Fibroblast of skin of back (primary cell): ENCODE measurements at places on chromosomes 4 and X.

DNA sequence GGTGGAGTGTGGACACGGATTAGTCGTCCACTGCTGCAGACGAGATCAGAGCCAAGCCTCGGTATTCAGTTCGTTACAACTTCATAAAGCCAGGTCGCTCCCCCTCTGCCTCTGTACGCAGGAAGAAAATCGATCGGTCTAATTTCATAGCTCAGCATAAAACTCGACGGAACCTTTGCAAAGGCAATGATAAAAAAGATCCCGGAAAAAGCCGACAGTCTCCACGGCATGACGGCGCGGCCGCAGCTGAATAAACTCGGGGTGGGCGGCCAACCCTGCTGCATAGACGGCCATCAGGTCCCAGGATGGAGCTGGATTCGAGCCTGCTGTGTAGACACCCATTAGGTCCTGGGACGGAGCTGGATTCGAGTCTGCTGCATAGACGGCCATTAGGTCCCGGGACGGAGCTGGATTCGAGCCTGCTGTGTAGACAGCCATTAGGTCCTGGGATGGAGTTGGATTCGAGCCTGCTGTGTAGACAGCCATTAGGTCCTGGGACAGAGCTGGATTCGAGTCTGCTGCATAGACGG is 113.8 kb upstream of the PPP2R3B start:
- no peak for DNase-seq

GRCh38 chr4:2409381-2409783 is 9.1 kb downstream of the ZFYVE28 start:
- no peak for DNase-seq

DNA sequence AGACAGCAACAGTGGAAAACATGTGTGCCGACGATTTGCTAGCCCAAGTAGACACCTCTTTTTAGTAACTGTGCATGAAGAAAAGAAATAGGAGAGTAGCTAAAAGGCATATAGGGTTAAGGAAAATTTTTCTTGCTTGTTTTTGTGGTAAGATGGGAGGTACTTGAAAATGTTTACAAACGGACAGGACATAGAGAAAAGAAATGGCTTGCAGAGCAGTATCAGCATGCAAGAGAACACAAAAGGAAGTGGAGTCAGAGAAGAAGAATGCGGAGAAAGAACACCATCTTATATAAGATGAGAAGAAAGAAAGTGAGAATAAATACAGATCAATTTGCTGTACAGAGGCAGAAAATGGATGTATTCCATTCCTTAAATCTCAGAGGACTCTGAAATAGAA is 263.7 kb upstream of the ETNPPL start:
- DNase-seq: peak; percentile 62

DNA sequence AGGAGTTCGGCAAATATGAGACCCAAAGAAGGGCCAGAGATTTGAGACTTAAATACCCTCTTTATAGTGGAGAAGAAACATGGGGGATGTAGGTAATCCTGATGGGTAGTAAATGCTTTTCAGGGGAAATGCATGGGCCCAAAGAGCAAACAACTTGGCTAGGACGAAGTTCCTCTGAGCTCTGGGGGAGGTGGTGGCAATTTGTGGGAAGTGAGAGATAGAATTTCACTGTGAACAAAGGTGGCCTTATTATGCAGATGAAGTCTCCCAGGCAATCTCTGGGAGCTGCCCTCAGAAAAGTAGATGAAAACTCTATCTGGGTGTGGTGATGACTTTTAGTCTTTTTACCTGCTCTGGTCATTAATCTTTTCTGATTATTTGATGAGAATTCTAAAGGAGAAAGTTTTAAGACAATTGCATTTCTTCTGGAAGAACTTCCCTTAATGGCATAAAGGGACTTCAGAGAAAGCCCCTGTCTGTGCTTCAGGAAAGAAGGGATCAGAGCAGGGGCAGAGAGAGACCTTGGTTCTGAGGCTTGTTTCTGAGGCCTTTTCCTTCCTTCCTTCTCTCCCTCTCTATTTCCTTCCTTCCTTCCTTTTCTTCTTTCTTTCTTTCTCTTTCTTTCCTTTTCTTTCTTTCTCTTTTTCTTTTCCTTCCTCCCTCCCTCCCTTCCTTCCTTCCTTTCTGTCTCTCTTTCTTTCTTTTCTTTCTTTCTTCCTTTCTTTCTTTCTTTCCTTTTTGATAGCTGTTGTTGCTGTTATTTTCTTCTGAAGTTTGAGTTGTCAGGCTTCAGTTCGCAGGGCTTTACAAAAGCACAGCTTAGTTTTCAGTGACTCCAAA is 37.5 kb upstream of the MAOA start:
- no peak for DNase-seq

DNA sequence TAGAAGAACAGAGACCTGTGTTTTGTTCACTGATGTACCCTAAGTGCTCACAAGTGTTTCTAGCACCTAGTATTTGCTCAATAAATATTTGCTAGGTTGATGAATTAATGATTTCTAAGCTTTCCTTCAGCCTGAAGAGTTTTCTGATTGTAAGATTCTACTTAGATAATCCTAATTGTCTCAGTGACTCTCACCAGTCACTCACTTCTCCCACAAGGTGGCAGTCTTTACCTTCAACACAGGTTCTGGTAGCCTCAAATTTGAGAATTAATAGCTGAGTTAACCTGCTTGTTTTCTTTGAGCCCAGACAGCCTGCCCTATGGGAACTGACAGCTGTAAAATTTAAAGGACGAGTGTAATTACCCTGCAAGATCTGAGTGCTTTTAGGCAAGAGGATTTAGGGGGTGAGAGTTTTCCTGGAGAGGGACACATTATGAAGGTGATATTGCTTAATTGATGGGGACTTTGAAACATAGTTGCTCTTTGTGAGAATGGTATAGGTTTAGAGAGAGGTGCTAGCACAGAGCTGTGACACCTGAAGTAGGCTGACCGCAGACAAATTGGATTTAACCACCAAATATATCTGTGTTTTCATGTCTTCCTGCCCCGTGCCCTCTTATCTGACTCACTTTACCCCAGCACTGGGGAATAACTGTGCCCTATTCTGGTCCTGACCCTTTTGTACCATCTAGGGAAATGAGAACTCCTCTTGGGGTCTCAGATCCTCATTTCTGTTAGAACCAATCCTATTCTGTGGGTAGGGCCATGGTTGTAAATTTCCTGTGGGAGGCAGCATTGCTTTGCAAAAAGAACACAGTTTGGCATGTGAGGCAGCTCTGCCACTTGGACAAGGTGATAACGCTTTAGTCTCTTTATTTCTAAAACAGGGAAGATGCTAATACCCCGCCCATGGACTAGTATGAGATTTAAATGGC is 27.7 kb downstream of the CD38 start:
- peak; percentile 64 for DNase-seq

- no peak for DNase-seq
Measured at GRCh38 chr4:38957261-38957815, 74.9 kb downstream of the TMEM156 start.

- no peak for DNase-seq
Measured at GRCh38 chr4:113587640-113588275, 173.8 kb downstream of the CAMK2D start.

DNA sequence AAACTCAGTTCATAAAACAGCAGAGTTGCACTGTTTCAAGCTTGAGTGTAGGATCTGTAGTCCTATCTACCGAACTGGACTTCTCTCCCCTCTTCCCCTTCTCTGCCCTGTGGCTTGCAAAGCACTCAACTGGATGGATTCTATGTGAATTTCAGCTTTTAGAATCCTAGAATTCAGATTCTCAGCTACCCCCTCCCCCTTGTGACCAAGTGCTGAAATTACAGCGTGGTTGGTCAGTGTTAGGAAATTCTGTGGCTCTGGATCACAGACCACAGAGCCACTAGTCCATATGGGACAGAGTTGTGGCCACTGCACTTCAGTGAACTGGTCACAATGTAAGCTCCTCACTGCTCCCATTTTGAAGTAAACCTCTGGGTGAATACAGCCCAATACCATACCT is 64.6 kb upstream of the TRPC5 start:
- peak; percentile 0 for DNase-seq

DNA sequence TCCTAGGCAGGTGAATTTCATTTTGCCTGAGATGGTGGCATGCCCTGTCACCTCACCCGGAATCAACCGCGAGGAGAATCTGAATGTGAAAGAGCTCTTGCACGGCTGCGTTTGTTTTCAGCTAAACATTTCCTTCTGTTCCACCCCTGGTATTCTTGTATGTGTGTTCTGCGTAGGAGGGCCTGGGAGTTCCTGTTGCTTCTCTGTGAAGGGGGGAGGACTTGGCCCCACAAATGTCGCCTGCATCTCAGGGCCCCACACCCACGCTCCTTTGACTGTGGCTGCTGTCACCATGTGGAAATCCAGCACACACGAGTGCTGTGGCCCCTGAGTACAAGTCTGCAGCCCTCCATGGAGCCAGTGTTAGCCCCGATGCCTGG is 45.8 kb upstream of the CLCN4 start:
- DNase-seq: no peak

DNA sequence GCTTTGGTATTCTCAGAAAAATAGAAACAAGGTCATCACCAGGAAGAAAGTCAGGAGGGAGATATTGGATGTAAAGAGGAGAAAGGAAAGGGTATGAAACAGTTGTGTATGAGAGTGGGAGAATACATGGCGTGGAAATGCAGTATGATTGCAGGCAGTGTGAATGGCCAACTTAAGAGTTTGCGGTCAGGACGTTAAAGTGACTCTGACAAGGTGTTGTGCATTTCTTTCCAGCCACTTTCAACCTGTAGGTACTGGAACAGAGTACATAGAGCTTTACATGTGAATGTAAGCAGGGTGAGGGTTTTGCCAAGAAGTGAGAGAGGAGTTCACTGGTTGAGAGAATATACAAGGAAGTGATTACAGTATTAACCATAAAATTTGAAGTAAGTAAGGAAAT is 15.7 kb downstream of the ATP10D start:
- DNase-seq: no peak

DNA sequence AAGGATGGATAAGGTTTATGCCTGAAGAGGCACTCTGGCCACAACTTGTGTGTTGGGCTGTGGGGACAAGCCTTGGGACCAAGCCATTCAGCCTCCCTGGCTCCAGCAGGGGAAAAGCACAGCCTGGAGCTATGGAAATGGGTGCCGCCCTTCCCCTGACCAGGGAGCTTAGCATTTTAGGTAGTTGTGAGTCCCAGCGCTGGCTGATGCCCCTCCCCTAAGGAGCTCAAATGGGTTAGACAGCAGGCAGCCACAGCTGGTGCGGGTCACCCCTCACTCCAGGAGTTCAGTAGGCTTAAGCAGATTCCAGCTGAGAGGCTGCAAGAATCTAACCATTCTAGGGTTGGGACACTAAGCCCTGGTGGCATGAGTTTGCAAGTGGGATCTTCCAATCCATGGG is 172.9 kb downstream of the KCNIP4 start:
- DNase-seq: no peak

DNA sequence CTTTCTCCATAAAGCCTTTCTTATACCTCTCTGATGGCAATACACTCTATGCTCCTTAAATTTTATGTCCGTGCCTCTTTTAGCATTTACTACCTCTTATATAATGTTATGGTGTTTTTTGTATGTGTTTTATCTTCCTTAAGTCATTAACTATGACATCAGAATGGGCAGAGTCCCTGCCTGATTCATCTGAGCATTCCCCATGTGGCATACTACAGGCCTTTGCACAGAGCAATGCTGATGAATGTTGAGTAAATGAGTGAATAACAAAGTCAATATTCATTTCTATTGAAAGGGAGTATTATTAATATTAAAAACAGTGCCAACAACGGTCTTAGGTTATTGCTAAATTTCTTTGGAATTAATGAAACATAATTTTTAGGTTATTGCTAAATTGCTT is 18.8 kb upstream of the RPS6KA3 start:
- DNase-seq: peak; percentile 22
